DMS79 treated with DMSO at 0.1 percent for 48 hours (cell line): ENCODE measurements at places on chromosomes 11 and 22.
A peak's percentile ranks its signal among the peaks of the same experiment; 100 is the strongest.

- no peak for DNase-seq
These were observed 6.5 kb upstream of the CRYBB3 start for GRCh38 chr22:25193130-25193529.

- no peak for DNase-seq
These were observed 140.4 kb upstream of the ARHGAP42 start for GRCh38 chr11:100546714-100547113.

DNA sequence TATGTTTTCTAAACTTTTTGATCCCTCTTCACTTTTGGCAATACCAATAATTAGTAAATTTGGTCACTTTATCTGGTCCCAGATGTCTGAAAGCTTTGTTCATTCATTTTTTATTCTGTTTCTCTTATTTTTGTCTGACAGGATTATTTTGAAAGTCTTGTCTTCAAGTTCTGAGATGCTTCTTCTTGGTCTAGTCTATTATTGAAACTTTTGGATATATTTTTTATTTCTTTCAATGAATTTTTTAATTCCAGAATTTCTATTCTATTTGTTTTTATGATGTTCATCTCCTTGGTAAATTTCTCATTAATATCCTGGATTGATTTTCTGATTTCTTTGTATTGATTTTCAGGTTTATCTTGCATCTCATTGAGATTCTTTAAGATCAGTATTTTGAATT lies 54.1 kb upstream of the RAB38 start:
- no peak for DNase-seq

DNA sequence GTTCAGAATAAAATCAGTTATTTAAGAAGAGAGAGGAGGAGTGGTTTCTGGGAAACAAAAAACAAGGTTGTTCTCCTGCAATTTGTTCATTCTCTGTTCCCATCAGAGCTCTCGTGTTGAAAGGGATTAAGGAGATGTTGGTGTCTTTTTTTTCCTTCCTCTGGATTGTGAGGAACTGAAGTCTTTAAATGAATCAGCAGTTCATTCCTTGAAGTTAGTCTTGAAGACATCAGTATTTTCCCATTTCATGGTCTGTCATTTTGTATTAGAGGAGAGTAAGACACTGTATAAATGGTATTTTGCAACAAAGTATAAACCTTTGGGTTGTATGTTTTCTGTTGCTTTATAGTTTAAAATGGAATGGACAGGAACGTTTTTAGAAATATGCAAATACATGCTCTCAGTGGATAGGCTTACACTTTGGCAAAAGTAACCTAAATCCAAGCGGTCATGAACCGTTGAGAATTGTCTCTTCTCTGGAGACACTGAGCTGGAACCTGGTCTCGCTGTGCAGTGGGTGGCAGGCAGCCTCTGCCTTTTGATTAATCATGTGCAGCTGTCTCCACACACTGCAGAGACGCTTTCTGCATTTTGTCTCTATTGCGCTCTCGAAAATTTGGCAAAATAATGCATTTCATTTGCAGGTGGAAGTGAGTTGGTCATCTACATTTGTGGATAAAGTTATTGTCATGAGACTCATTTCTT lies 33.0 kb downstream of the SAMM50 start:
- DNase-seq = no peak

GRCh38 chr22:39528681-39529486 lies 3.7 kb downstream of the RPS19BP1 start:
- peak; percentile 77 for DNase-seq

- DNase-seq = no peak
These were observed 843 bp downstream of the OPCML start for GRCh38 chr11:133531458-133531857.
